ENCODE measurements at places on chromosomes 12 and 14.

DNA sequence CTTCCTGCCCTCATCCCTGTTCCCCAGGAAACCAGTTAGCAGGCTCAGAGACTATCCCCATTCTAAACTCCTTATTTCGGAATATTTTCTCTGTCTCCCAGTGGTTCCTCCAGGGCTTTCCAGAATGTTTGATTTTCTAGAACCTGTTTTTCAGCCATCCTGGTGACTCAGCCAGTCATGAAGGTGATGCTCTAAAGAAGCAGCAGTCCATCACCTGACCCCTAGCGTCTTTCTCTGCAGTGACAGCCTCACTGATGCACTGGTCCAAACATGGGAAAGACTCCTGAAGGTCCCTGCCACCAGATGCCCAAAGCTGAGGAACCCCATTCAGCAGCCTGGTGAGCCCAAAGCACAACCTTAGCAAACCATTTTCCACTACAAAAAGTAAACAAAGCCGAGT is 212.6 kb downstream of the PHETA1 start:
- no peak for DNase-seq

DNA sequence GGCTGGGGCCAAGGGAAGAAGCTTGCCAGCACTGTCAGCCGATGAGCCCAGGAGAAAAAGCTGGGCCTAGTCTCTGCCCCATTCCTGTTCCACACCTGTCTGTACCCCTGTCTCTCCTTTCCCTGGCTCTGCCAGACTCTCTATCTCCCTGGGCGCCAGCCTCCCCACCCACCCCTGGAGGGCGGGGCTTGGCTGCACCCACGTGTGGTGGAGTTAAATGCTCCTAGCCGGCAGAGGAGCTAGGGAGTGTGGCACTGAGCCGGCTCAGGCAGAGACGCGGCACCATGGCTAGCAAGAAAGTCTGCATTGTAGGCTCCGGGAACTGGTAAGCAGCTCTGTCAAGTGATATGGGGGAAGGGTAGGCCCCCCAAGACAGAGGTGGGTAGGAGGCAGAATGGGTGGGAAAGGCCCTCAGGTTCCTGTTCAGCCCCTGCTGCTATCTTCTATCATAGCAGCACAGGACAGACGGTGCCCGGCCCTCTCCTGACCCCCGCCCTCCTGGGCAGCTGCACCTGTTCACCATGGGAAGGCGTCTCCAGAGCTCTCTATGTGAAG is at the start of gene GPD1:
TSS of gene GPD1 (plus strand) at position 242 of the 555 bp plus-strand sequence. CDS start at position 285, 43 bp downstream.
- DNase-seq, result peak; percentile 75

DNA sequence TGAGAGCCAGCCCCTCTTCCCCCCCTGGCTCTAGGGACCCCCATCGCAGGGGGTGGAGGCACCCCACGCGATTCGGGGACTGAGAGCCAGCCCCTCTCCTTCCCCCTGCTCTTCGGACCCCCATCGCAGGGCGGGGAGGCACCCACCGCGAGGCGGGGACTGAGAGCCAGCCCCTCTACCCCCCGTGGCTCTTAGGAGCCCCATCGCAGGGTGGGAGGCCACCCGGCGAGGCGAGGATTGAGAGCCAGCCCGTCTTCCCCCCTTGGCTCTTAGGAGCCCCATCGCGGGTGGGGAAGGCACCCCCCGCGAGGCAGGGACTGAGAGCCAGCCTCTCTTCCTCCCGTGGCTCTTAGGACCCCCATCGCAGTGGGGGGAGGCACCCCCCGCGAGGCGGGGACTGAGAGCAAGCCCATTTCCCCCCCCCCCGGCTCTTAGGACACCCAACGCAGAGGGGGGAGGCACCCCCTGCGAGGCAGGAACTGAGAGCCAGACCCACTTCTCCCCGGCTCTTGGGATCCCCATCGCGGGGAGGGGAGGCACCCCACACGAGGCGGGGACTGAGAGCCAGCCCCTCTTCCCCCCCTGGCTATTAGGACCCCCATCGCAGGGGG is 45.6 kb downstream of the DDX11 start:
- DNase-seq, result no peak

GRCh38 chr12:32483993-32484392 is 84.6 kb downstream of the FGD4 start:
- DNase-seq, result no peak

DNA sequence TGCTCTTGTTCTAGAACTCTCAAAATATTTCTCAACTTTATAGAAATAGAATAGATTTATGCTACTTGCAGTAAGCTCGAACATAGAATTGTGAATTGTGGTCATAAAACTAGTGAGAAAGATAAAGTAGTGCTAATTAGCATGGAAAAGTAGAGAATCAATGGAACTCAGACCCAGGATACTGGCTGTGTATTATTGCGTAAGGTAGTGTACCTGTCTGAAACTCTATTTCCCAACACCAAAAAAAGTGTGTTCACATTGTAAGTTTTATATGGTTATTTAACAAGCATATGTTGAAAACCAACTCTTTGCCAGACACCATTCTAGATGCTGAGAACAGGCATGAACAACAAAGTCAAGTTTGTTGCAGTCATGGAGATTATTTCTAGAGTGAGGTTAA is 720.5 kb upstream of the ATXN7L3B start:
- DNase-seq, result no peak

DNA sequence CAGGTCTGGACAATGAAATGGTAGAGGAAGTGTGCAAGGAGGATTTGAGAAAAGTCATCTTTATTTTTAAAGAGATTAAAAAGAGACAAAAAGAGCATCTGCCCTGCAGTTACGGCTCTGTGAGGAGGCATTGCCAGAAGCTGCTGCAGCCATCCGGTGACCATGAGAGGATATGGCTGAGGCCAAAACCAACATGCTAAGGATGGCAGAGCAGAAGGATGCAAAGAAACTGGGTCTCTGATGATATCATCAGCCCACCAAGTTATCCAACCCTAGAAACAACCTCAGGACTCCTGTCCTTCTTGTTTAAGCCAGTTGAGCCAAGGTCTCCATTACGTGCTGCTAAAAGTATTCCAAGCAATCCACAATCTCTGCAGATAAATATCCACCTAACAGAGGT is 48.0 kb upstream of the CCND2 start:
- DNase-seq, result no peak

GRCh38 chr12:106317406-106318082 is 15.0 kb downstream of the TCP11L2 start:
- no peak for DNase-seq

DNA sequence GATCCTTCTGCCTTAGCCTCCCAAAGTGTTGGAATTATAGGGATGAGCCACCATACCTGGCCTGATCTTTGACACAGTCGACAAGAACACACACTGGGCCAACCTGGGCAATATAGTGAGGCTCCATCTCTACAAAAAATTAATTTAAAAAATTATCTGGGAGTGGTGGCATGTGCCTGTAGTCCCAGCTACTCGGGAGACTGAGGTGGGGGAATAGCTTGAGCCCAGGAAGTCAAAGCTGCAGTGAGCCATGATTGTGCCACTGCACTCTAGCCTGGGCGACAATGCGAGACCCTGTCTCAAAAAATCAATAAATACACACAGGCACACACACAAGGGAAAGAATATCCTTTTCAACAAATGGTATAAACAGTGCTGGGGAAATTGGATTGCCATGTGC is 6.1 kb upstream of the OS9 start:
- no peak for DNase-seq

GRCh38 chr14:33631441-33631840 is 319.4 kb downstream of the EGLN3 start:
- no peak for DNase-seq

GRCh38 chr14:102775855-102776760 is 1.1 kb upstream of the TRAF3 start:
- peak; percentile 81 for DNase-seq

DNA sequence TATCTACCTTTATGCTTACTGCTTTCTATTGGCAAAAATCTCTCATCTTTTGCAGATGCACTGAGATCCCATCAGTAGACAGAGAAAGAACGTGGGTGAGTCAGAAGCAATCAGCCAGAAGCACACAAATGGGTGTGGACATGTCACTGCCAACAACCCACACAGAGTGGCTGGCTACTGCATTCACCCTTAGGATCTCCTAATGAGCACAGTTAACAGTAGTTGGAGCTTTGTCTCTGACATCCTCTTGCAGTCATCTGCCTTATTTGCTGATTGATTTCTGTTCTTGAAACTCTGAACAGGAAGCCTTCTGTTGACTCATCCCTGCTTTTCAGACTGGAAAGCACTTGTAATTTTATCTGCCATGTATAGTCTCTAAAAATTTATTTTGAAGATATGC is 117.2 kb downstream of the RGS6 start:
- no peak for DNase-seq

GRCh38 chr14:94165744-94166143 is 8.4 kb upstream of the PPP4R4 start:
- no peak for DNase-seq

- no peak for DNase-seq
These were observed 92.3 kb downstream of the DERA start for GRCh38 chr12:16003460-16003859.

GRCh38 chr14:27929797-27930347 is 836.7 kb upstream of the FOXG1 start:
- no peak for DNase-seq

GRCh38 chr12:92987362-92987761 is 58.3 kb upstream of the EEA1 start:
- DNase-seq, result peak; percentile 43

DNA sequence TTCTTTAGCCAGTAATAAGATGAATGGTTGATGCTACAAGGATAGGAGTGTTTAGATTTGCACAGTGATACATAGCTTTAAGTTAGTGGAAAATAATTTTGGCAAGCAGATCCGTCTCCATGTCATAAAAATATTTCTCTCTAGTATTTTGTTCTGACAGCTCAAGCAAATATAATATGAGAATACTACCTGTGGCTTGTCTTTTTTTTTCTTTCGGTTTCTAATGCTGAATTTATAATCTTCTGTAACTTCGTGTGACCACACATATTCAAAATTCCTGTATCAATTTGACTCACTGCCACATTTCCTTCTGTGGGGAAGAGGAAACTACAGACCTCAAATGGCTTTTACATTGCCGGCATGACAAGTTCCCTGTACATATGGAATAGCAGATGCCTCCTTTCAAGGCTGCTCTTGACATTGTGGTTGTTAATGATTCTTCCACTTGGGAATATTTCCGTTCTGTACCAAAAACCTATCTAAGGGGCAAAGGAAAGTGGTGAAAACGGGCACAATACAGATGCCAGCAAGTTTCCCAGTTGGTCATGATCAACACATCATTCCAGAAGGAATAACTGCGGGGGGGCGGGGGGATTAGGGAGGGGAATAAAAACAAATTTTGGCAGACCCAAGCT is 103.6 kb upstream of the CCDC91 start:
- no peak for DNase-seq

- DNase-seq, result no peak
These were observed 160.6 kb downstream of the MYRFL start for GRCh38 chr12:69985656-69986055.

DNA sequence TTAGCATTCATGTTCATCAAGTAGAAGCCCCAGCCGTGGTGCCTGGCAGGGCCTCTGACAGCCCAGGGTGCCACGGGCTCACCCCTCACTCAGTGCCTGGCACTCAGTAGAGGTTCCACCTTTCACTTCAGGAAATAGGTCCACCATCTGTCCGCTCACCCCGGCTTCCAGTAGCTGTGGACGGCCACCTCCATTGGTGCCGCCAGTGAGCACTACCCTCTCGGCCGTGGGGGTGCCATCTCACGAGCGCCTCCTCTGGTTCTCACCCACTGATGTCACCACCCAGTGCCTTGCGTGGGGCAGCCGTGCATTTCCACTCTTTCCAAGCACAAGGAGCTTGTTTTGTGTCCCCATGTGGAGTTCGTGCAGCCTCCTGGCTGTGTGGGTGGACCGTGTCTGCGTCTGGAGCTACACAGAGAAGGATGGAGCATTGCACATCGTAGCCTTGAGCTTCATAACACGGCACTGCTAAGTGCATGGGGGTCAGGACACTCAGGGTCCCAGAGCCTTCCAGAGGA is 41.0 kb upstream of the MMP17 start:
- DNase-seq, result no peak

- DNase-seq, result no peak
These were observed 377.5 kb downstream of the ALG10 start for GRCh38 chr12:34399631-34400410.

GRCh38 chr14:80381807-80382363 is 170.6 kb upstream of the DIO2 start:
- DNase-seq, result no peak

- DNase-seq, result peak; percentile 35
These were observed 6.8 kb downstream of the ART4 start for GRCh38 chr12:14836336-14837210.

GRCh38 chr12:86015026-86015425 is 140.9 kb downstream of the NTS start:
- DNase-seq, result no peak

GRCh38 chr12:43406801-43407200 is 145.2 kb downstream of the ADAMTS20 start:
- DNase-seq, result no peak

- no peak for DNase-seq
These were observed 8.7 kb upstream of the AQP2 start for GRCh38 chr12:49941556-49942511.

DNA sequence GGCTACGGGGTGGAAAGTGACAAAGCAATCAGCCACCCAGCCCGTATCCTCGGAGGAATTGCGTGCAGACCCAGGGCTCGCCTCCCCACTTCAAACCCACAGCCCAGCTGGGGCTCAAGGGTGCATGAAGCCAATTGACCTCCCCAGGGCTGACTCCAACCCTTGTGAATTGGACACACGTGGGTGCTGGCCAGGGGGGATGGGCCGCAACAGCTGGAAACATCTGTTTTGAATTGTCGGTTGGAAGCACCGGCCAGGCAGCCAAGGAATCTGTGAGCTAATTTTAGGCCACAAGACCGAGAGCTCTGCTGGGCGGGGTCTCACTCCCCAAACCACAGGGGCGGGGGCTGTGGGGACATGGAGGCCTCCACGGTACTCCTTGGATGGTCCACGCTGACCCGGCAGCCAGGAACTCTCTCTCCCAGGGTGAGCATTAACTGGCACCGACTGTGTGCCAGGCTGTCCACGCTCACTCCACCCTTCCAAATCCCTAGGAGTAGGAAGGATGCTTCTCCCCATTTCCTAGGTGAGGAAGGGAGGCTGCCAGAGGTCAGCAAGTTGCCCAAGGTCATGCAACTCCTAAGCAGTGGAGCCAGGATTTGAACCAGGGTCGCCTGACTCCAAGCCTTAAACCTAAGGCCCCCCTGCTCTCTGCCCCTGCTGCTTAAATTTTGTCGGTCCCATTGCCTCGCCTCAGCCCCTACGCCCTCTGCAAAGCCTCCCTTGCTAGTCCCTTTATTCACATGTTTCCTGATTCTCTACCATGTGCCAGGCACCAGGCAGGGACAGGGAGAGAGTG is 11.9 kb upstream of the TMEM119 start:
- DNase-seq, result peak; percentile 69

GRCh38 chr12:90695415-90695814 is 259.6 kb downstream of the CCER1 start:
- peak; percentile 1 for DNase-seq

GRCh38 chr12:123094349-123095077 is 56.4 kb downstream of the PITPNM2 start:
- peak; percentile 73 for DNase-seq

All from hepatic stellate cell (primary cell).